ENCODE measurements at places on chromosomes 6 and 20.

DNA sequence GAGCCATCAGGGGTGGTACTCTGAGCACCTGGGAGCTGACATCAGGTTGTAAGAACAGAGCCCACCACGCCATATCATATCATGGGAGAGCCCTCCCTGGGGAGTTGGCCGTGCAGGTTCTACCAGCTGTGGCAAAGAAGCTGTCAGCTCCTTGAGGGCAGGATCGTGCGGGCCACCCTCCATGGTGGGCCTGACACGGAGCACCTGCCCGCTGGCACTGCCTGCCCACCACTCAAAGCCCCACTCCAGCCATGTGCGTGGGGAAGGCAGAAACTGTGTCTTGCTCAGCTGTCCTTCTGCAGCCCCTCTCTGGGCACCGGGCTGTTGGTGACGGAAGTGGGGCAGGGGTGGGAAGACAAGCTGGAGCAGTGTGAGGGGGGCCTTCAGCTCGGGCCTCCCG, 14.3 kb downstream of the PRPH2 start:
- DNase-seq, result no peak

- no peak for DNase-seq
Measured at GRCh38 chr6:43728586-43728985, 41.0 kb upstream of the MRPS18A start.

- no peak for DNase-seq
Measured at GRCh38 chr6:130617658-130618057, 209.5 kb upstream of the SMLR1 start.

GRCh38 chr6:99184696-99185095, 164.8 kb downstream of the FAXC start:
- no peak for DNase-seq

GRCh38 chr6:53124131-53124800, 24.4 kb downstream of the GCM1 start:
- no peak for DNase-seq

- DNase-seq, result no peak
Measured at GRCh38 chr6:37289931-37290330, 32.0 kb upstream of the TMEM217 start.

DNA sequence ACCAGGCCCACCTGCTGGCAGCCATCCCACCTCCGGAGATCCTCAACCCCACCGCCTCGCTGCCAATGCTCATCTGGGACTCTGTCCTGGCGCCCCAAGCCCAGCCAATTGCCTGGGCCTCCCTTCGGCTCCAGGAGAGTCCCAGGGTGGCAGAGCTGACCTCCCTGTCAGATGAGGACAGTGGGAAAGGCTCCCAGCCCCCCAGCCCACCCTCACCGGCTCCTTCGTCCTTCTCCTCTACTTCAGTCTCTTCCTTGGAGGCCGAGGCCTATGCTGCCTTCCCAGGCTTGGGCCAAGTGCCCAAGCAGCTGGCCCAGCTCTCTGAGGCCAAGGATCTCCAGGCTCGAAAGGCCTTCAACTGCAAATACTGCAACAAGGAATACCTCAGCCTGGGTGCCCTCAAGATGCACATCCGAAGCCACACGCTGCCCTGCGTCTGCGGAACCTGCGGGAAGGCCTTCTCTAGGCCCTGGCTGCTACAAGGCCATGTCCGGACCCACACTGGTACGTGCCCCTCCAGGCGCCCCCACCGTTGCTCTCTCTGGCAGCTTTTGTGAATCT, 1.1 kb downstream of the SNAI1 start:
- no peak for DNase-seq

DNA sequence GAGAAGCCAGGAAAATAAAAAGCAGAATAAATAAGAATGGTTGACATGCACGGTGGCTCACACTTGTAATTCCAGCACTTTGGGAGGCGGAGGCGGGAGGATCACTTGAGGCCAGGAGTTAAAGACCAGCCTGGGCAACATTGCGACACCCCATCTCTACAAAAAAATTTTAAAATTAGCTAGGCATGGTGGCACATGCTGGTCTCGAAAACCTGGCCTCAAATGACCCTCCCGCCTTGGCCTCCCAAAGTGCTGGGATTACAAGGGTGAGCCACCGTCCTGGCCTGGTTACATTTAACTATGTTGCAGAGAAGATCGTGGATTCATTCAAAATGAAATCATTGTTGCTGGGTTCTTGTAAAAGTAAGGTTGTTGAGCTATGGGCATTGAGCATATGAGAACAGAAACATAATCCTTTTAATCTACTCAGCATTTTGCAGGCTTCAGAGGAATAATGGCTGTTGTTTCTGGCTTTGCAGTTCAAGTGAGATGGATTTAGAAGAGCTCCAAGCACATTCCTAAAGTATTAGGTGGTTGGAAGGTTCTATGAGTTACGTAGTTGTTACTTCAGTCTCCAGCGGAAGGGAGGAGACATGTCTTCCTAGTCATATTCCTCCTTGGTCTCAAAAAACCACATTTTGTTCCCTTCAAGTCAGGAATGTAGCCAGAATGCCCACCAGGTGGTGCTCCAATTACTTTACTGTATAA, 45.6 kb upstream of the RAB23 start:
- peak; percentile 1 for DNase-seq

DNA sequence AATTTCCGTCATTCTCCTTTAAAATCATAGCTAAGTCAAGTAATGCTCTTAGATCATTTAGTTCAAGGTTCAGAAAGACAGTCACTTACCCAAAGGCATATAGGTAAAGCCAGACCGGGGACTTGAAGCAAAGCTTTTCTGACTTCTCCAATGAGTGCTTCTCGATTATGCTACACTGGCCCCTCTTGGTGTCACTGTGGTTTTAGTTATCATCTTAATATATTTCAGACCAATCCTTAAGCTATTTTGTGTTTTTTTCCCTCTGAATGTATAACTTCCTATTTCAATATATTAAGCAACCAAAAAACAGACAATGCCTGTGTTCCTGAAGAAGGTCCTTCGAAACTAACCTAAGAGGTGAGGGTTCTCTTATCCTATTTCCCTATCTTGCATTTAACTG, 3.9 kb downstream of the PRDM1 start:
- DNase-seq, result no peak

DNA sequence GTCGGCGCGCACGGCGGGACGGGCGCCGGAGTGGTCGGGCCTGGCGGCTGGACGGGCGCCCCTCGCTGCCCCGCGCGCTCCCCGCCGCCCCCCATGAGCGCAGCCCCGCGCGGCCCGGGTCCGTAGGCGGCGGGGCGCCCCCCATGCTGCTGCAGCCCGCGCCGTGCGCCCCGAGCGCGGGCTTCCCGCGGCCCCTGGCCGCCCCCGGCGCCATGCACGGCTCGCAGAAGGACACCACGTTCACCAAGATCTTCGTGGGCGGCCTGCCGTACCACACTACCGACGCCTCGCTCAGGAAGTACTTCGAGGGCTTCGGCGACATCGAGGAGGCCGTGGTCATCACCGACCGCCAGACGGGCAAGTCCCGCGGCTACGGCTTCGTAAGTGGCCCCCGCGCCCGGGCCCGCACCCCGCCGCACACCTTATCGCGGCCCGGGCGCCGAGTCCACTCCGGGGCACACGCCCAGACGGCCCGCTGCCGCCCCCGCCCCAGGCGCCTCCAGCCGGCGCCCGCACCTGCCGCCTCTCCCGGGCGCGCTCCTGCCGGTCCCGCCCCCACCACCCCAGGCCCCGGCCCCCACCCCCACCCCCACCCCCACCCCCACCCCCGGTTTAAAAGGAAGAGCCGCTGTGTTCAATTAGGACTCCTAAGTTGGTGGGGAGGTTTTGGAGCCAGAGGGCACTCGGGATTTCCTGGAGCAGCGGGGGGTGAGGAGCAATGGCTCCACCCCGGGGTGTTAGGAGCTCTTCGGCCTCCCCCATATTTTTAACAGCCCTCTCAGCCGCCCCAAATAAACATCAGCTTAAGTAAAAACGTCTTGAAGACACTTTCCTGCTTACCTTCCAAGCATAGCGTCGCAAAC, 474 bp downstream of the RBM38 start:
- peak; percentile 38 for DNase-seq

GRCh38 chr6:684831-685636, 7.9 kb downstream of the EXOC2 start:
- DNase-seq, result peak; percentile 10

DNA sequence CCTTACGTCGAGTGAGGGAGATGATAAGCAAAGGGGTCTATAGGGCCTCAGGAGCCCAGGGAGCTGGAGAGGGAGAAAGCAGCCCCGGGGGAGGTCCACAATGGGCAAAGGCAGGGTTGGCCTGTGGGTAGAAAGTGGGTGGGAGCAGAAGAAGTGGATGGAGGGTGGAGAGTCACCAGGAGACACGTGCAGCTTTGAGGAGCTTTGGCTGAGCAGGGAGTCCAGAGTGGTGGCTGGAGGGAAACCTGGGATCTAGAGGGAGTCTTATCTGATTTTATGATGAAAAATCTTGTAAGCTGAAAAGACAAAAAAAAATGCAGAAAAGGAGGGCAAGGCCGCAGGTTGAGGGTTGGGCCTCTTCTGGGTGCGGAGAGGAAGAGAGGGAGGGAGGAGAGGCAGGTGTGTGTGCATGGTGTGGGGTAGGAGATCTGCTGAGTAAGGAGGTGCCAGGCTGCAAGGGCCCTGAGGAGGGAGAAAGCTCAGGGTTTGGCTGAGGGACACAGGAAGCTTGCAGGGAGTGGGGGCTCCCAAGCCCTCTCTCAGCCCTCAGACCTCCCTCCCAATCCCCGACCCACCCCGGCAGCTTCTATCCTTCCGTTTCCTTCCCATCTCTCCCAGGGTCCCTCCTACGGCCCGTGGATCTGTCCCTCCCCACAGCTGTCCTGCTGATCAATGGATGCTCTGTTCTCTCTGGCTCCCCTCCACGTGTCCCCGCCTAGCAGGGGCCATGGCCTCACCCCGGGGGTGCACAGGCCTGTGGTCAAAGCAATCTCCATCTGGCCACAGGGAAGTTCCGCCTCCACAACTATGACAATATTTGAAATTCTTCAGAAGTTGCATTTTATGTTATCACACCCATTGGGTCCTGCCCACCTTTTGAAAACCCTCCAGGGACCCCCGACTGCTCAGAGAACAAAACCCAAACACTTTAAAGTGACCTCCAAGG, 17.1 kb upstream of the BPI start:
- DNase-seq, result no peak

DNA sequence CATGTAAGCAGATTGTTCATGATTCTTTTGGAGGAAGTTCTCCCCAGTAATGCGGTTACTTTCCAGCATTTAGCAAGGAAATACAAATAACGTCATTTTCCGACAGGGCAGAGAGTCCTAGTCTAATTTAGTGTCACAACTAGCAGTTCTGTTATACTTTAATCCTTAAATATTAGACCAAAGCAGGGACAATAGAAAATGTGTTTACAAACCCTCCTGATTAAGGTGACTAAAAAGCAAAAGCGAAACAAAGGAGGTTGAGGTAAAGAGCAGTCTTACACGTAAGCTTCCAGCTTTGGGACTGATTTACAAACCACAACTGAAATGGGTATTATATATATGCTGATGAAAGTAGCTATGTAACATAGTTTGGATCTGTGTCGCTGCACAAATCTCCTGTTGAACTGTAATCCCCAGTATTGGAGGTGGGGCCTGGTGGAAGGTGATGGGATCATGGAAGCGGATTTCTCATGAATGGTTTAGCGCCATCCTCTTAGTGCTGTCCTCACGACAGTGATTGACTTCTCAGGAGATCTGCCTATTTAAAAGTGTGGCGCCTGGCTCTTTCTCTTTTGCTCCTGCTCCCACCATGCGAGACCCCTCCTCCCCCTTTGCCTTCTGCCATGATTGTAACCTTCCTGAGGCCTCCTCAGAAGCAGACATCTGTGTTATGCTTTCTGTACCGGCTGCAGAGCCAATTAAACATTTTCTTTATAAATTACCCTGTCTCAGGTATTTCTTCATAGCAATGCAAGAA, 81.9 kb downstream of the PLCB1 start:
- no peak for DNase-seq

- DNase-seq, result no peak
Measured at GRCh38 chr6:54094786-54095185, 16.5 kb upstream of the MLIP start.

DNA sequence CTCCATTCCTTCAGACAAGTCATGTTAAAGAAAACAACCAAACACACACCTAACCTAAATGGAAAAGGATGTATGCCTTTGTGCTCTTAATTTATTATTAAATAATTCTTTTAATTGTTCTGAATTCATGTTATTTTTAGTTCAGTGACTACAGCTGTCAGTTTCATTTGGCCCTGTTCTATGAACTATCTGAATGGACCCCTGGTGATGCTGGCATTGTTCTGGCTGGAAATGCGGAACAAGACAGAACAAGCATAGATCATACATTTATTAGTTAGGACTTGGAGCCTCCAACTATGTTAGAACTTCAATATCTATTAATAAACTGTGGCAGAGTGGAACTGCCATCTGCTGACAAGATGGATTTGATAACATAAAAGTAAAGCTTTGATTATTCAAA, 5.7 kb downstream of the MAP3K7 start:
- DNase-seq, result no peak

GRCh38 chr6:128235556-128235955, 284.8 kb downstream of the PTPRK start:
- DNase-seq, result no peak

GRCh38 chr6:35294308-35294945, 3.2 kb upstream of the DEF6 start:
- peak; percentile 38 for DNase-seq

DNA sequence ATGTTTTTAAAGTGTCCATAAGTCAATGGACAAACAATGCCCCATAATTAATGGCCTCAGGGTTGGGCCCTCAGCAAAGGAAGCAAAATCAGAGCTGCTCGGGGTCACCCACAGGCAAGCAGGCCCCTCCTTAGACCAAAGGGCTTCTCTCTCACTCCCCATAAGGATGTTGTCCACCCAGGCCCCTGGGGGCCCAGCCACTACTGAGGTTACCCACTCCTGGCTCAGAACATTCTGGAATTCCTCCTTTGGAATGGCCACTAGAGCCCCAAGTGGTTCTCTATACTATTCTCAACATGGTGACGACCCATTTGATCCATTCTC, 50.9 kb downstream of the BANF2 start:
- no peak for DNase-seq

GRCh38 chr6:75145976-75146375, 59.9 kb downstream of the COL12A1 start:
- DNase-seq, result no peak

DNA sequence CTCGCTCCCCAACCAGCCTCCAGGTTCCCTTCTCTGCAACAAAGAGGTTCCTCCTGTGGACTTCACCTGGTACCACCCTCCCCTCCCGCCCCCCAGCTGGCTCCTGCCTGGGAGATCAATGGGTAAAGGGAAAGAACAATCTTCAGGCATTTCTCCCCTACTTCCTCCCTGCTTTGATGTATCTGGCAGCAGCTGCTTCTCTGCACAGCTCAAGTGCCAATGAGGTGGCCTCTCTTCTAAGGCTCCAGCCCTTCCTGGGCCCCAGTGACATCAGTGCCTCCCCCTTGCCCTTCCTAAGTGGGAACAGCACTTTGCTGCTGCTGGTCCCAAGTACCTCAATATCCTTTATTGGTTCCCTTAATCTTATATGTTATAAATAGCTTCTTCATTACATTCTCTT, 23.5 kb downstream of the MOCS1 start:
- DNase-seq, result no peak

Measured in stimulated activated CD4-positive, alpha-beta T cell treated with anti-CD3 and anti-CD28 coated beads, Interleukin-12 subunit alpha, Interleukin-12 subunit beta, amount 100 ng/mL, for 4 hours (primary cell).